HS-27A (cell line): ENCODE measurements at places on chromosomes 7 and 10.

DNA sequence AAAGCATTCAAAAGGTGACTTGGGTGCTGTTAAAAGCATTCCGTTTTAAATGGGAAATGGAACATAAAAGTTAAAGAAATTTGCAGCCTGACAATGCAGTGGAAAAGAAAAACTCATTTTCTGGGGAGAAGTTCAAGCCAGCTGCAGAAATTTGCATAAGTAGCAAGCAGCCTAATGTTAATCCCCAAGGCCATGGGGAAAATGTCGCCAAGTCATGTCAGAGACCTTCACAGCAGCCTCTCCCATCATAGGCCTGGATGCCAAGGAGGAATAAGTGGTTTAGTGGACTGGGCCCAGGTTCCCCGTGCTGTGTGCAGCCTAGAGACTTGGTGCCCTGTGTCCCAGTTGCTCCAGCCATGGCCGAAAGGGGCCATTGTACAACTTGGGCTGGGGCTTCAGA, 154.2 kb downstream of the PKD1L1 start:
- DNase-seq: no peak

DNA sequence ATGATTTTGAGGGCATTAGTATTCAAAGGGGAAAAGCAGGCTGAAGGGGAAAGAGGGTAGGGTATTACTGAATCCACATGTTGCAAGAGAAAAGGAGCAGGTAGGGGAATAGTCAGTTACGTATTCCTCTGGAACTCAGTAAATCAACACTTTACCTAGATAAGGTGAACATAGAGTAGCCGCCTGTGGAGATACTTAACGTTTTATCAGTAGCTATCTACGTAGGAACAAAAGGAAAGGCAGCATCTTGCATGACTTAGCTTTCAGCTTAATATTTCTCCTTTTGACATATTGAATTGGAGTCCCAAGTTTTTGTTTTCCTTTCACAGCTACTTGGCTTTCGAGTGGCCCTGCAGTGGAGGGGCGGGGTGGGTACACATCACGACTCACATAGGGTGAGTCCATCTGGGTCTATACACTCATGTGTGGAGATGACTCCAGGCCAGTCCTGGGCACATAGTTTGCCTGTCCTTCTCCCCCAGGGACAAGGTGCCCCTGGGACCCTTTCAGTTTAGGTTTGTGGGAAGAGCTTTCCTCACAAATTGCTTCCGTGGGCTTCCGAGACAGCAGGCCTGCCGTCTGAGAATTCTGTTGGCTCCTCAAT, 48.1 kb downstream of the CCNY start:
- no peak for DNase-seq

GRCh38 chr10:77590344-77591237, 47.0 kb downstream of the KCNMA1 start:
- no peak for DNase-seq

DNA sequence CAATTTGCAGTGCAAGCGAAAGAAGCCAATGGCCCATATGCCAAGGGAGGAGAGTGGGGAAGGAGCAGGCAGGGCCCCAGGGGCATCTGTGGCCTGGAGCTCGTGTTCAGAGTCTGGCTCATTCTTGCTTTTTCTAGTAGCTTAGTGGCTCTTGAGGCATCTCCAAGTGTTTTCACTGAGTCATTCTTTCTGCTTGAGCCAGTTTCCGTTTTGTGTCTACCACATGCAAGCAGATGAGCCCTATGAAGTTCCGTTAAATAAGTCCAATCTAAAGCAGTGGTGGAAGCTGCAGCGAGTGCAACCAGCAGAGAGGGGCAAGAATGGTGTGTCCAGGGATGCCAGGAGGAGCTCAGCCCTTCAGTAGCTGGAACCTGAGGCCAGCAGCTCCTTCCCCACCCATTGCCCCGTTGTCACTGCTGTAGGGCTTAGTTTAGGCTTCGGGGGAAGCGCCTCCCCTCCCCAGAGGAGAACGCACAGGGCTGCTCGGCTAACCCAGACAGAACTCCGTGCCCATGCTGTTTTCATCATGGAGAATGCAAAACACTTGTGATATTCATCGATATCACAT, 57.4 kb upstream of the EBF3 start:
- no peak for DNase-seq

DNA sequence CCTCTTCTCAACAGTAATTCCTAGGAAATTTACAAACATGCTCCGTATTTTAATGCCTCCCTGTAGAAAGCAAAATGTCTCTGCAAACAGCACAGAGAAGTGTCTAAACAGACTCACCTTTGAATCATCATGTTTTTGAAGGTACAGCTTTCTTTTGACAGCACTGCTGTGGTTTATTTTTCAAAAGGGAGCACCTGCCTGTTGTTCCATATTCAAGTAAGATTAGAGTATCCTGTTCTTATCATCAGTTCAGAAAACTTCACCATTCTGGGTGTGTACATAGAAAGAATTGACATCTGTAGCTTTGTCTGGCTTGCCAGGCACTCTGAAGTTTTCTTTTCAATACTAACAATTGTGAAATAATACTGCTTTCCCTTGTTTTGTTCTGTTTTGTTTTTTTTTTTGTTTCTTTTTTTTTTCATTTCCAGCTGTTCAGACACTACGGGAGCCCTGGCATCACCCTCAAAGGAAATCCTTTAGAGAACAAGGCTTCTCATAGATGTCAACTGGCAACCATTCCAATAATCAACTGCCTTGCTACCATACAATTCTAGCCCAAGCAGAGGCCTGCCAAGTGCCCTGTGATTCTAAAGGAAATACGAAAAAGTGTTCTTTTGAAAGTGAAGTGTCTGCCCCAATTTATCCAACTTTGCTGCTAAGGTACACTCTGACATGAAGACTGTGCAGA, 275.9 kb downstream of the PRPF18 start:
- no peak for DNase-seq
